Upper lobe of left lung (tissue), 6 donors: ENCODE measurements at places on chromosomes 7 and 10.

DNA sequence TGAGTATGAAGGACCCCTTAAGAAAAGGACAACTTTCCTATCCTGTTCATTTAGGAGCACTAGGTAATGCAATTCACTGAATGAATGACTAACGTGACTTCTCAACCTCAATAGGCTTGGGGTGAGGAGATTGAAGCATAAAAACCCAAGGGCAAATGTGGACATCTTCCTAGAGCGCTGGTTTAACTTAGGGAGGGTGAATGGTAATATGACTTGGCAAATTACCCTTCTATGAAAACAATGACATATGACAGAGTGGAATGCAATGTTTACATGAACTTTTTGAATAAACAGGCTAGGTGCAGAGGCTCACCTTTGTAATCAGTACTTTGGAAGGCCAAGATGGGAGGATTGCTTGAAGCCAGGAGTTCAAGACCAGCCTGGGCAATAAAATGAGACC is 83.9 kb upstream of the ANK3 start:
- no peaks in the 10 kb centered on the region for H3K27me3 ChIP-seq
- H3K27ac ChIP-seq: no peak overlapping the region
- no peaks in the 10 kb centered on the region for H3K4me1 ChIP-seq
- H3K36me3 ChIP-seq: no peaks in the 10 kb centered on the region
- no peak overlapping the region for H3K4me3 ChIP-seq
- DNase-seq: no peak

- H3K4me3 ChIP-seq: no peak overlapping the region
- no peaks in the 10 kb centered on the region for H3K36me3 ChIP-seq
- no peak overlapping the region for H3K27ac ChIP-seq
- peak; percentile 55 for DNase-seq
- no peaks in the 10 kb centered on the region for H3K4me1 ChIP-seq
These were observed 45.2 kb upstream of the TMEM213 start for GRCh38 chr7:138752518-138753149.

DNA sequence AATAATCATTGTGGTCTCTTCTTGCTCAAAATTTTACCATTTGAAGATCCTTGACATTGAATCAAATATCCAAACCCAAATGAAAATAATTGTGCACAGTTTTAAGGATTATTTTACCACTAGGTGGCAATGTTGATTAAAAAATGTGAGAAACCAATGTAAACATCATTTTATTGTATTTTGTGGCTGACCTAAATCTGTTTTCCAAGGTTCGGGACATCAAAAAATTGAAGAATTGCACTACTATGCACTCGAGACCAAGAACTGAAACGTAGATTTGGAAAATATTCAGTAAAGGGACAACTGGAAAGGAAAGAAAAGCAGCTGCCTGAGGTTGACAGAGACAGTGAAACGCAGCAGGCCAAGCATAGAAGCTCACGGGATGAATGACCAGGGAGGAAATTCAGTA is 259.3 kb downstream of the SNX13 start:
- H3K27ac ChIP-seq: no peak overlapping the region
- H3K27me3 ChIP-seq: no peaks in the 10 kb centered on the region
- no peak overlapping the region for H3K4me3 ChIP-seq
- no peaks in the 10 kb centered on the region for H3K36me3 ChIP-seq
- no peak for DNase-seq

GRCh38 chr10:128751284-128751683 is 625.1 kb upstream of the MKI67 start:
- H3K4me3 ChIP-seq: no peak overlapping the region
- DNase-seq: no peak
- no peak overlapping the region for H3K27ac ChIP-seq
- no peaks in the 10 kb centered on the region for H3K4me1 ChIP-seq
- H3K36me3 ChIP-seq: no peaks in the 10 kb centered on the region

GRCh38 chr7:106110238-106110560 is 1.9 kb downstream of the SYPL1 start:
- no peaks in the 10 kb centered on the region for H3K27me3 ChIP-seq
- H3K4me1 ChIP-seq: peaks cover 28% of the 10 kb centered on the region
- peak overlapping the region; percentile 84 for H3K4me3 ChIP-seq
- H3K27ac ChIP-seq: peak overlapping the region; percentile 97
